PC-9 (cell line): ENCODE measurements at places on chromosomes 7 and 10. TPM values are rescaled to one million over a fixed set of nuclear protein-coding genes. Genes with fewer than 3 reads are reported as not detected.
A peak's percentile ranks its signal among the peaks of the same experiment; 100 is the strongest.

SPDYE18 gene
- 0.44 TPM in 1 of 2 replicates, not detected in the other for total RNA-seq

GRCh38 chr7:1058311-1058710 lies 14.0 kb downstream of the GPR146 start:
- H3K4me3 ChIP-seq, result no peak overlapping the region
- no peak overlapping the region for H3K27ac ChIP-seq
- no peaks in the 10 kb centered on the region for H3K4me1 ChIP-seq
- no peak for DNase-seq
- no peaks in the 10 kb centered on the region for H3K27me3 ChIP-seq

- peak overlapping the region; percentile 30; the same call in 1 of the 2 replicates for H3K27ac ChIP-seq
- DNase-seq, result peak; percentile 51
- H3K4me3 ChIP-seq, result no peak overlapping the region
- peaks cover 34% of the 10 kb centered on the region for H3K36me3 ChIP-seq
- peaks cover 29% of the 10 kb centered on the region for H3K4me1 ChIP-seq
Observed at GRCh38 chr7:74097937-74098614, 14.5 kb downstream of the LIMK1 start.

DNA sequence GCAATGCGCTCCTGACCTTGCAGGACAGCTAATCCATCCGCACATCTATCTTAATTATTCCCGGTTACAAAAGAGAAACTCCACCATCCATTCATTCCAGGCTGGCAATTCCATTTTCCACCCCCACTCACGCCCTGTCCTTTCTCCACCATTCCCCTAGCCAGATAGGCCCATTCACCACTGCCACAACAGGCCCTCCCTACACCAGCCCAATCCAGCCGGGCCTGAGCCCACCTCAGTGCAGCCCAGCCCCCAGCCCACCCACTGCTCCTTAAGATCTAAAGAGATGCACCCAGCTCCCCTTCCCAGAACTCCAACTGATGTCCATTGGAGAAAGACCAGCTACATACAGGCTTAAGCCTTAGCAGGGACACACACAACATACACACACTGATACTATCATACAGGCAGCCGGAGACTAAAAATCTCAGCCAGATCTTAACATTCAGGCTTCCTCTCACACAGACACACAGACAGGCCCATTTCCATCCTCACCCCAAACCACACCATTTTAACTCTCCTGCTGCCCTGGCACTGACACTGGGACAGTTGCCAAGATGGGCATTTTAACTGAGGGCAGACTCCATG lies 38.0 kb upstream of the PAX2 start:
- H3K4me1 ChIP-seq, result no peaks in the 10 kb centered on the region
- no peak overlapping the region for H3K27ac ChIP-seq
- DNase-seq, result no peak
- H3K36me3 ChIP-seq, result no peaks in the 10 kb centered on the region

DNA sequence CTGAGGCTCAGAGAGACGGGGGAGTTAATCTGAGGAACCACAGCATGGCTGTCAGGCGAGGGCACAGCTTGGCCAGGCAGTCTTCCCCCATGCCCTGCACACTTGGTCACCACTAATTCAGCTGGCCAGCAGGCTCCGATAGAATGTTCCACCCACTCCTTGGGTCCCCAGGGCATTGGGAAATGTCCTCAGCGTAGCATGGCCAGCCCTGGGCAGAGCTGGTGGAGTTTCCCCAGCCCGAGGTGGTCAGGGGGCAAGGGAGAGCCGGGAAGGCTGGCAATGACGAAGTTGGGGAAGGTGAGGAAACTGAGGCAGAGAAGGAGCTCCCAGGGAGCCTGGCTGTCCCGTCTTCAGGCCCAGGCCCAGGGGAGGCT lies 12.1 kb upstream of the GRIFIN start:
- H3K4me1 ChIP-seq, result peaks cover under 1% of the 10 kb centered on the region; the same call in 1 of the 2 replicates
- no peaks in the 10 kb centered on the region for H3K27me3 ChIP-seq
- no peak for DNase-seq
- no peak overlapping the region for H3K27ac ChIP-seq
- H3K36me3 ChIP-seq, result no peaks in the 10 kb centered on the region
- no peak overlapping the region for H3K4me3 ChIP-seq

DNA sequence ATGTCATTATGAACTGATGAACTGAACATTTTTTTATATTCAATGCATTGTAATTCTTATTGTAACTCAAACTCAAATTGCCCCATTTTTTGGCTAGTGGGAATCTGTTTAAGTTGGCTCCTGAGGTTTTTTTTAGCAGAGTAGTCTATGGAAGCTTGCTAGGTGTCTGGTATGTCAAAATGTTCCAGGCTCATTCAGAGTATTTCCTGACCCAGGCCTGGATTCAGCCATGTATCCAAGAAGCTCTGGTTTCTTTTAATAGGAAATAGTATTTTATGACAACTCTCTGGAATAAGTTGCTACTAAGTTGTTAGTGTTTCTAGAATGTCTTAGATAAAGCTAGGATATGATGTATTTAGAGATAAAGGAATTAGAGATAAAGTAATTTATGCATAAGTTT lies 288.0 kb downstream of the ARL4A start:
- H3K4me3 ChIP-seq, result no peak overlapping the region
- H3K4me1 ChIP-seq, result no peaks in the 10 kb centered on the region
- no peak for DNase-seq

GRCh38 chr7:22781230-22781711 lies 41.4 kb downstream of the TOMM7 start:
- no peaks in the 10 kb centered on the region for H3K36me3 ChIP-seq
- no peaks in the 10 kb centered on the region for H3K27me3 ChIP-seq
- H3K27ac ChIP-seq, result no peak overlapping the region
